ENCODE measurements at places on chromosomes 7 and 10.

DNA sequence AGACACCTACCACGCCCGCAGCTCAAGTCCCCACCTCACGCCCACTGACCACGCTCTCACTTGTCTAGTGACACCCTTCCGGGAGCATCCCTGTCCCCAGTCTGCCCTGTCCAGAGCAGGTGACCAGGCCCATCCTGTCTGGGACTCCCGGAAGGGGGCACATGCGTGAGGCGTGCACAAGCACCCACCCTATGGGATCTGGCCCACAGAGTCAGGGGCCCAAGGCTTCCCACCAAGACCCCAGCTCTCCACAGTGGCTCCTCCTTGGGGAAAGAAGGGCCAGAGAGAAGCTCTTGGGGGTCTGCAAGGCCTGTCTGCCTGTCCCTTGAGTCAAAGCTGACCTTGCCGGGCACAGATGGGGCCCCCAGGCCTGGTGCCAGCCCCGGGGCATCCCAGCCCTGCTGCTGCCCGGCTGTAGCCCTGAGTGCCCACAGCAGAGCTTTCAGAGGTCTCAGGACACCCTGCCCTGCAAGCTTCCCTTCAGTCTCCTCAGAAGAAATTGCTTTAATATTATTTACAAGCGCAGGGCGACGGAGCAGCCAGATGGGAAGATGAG lies 195.0 kb downstream of the ELFN1 start:
- DNase-seq = no peak

DNA sequence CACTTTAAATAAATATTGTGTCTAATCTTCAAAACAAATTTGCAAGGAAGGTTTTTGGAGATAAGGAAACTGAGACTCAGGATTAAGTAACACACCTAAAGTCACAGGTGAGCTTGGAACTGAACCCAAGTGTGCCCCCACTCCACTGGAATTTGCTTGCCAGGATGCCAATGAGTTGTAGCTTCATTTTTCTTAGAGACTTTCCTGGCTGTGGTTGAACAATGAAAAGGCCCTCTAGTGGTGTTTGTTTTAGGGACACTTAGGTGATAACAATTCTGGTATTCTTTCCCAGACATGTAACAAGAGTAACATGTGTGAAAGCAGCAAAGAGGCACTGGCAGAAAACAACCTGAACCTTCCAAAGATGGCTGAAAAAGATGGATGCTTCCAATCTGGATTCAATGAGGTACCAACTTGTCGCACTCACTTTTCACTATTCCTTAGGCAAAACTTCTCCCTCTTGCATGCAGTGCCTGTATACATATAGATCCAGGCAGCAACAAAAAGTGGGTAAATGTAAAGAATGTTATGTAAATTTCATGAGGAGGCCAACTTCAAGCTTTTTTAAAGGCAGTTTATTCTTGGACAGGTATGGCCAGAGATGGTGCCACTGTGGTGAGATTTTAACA lies 1.5 kb downstream of the IL6 start:
- DNase-seq = no peak

DNA sequence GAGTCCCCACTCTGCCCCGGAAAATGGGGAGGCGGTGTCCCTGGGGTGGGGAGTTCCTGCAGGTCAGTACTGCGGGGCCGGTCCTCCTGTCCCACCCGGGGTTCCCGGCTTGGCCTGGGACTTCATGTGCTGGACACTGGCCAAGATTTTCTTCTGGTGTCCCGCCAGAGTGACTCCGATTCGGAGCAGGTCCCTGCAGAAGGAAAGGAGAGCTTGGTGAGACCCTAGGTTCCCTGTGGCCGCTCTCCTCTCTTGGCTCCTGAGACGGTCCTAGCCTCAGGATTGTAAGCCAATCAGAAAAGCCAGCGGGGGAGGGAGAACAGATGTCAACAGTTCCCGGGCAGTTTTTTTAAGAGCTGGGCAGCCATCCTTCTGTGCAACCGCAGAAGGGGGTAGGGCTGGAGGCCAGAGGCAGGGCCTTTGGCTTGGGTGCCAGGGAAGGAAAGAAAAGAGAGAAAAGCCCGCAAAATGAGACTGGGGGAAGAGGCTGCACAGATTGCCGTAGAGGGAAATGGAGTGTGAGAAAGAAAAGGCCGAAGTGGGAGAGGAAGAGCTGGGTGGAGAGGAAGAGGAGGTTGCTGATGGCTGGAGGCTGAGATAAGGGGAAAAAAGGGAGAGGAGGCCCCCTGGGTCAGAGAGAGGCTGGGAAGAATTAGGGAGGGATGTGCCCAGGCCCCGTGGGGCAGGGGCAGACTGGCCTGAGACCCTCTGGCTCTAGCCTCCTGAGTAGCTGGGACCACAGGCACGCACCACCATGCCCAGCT lies 23.7 kb downstream of the EPHB4 start:
- DNase-seq = peak; percentile 62

DNA sequence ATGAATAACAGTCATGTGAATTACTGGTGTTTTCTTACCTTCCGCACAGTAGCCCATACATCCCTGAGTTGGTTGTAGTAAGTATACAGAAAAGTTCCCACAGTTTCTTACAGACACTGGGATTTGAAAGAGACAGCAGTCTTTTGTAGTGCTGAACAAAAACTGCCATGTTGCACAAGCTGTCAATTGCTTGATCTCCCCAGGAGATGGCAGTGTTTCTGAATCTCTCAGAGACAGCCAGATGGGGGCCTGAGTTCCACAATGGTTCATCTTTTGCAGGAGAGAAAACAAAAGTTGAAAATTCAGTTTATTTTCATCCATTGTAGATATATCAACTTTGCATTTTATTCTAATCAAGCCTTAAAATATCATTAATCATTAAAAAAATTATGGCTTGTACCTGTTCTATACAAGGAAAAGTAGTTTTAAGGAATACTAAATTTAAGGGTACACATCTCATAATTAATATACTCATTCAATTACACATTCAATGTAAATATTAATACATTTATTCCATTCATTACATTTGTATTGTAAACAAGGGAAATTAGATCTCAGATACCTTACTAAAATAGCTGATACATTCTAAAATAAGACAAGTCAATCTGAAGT lies 14.5 kb downstream of the VWDE start:
- peak; percentile 19 for DNase-seq

DNA sequence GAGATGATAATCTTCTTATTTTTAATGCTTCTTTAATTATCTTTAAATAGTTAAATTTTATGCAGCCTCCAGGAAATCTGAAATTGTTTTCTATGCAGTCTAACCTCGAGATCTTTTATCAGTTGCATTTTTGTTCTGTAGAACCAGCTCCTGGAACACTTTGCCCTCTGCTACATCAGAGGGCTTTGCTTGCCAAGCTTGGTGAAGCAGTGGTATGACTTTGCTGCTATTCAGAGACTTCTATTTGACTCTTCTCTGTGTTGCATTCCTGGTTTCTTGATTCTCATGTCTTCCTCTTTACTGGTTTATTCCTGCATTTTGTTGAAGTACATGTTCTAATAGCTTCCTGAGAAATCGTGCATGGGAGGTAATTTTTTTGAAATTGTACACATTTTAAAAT lies 163.7 kb upstream of the TMEM229A start:
- no peak for DNase-seq

DNA sequence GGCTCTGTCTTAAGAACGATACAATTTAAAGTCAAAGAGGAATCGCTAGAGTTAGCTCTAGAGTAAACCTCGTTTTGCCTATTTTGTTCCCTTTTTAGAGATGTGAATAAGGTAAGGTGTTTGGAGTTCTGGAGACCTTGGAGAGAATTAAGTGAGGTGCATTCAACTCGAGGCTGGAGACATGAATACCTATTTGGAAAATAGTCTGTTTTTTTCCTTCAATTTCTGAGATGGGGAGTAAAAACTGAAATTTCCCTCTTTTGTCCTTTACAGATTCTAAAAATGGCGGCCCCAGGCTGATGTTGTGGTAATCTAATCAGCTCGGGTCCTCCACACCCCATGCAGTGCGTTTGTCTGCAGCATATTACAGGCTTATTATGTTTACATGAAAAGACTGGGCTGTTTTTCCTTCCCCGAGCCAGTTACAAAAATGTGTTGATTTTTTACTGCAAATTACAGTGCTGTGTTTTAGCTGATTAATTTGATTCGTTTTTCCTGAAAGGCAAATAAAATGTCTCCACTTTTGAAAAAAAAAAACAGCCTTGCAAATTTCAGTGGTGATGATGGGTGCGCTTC lies 1.5 kb downstream of the KMT2E start:
- DNase-seq = no peak

DNA sequence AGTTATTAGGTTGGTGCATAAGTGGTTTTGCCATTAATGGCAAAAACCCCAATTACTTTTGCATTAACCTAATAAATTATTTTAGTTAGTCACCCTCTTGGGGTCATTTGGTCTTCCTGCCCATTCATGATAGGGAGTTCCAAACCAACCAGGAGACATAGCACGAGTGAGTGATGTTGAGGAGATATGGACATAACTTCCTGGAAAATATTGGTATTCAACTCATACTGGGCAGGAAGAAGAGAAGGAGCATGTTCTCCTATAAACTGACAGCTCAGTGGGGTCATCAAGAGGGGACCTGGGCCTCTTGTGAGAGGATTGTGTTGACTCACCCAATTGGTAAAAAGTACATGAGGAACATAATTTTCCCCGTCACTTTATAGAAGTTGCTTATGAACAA lies 23.7 kb downstream of the SPAG6 start:
- no peak for DNase-seq

DNA sequence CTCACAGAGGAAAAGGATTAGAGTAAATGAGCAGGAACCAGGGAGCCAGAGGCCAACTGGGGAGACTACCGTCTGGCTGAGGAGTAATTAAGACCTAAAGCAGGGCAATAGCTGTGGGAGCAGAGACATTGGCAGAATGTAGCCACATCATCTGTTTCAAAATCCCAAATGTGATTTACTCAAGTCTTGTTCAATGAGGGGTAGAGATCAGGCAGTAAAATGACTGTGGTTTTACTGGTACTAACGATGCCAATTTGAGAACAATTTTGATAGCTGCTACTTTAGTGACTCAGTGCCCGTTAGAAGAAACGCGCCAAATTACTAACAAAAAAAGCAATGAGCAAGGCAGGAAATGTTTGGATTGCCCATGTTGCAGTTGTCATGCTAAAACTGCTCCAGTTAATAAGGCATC lies 12.7 kb upstream of the MIOS start:
- peak; percentile 95 for DNase-seq

All from skeletal muscle cell (primary cell).